ENCODE measurements at places on chromosomes 13 and 19.
A peak's percentile ranks its signal among the peaks of the same experiment; 100 is the strongest.

GRCh38 chr13:74695021-74695800, 561.0 kb upstream of the KLF12 start:
- no peak for DNase-seq

DNA sequence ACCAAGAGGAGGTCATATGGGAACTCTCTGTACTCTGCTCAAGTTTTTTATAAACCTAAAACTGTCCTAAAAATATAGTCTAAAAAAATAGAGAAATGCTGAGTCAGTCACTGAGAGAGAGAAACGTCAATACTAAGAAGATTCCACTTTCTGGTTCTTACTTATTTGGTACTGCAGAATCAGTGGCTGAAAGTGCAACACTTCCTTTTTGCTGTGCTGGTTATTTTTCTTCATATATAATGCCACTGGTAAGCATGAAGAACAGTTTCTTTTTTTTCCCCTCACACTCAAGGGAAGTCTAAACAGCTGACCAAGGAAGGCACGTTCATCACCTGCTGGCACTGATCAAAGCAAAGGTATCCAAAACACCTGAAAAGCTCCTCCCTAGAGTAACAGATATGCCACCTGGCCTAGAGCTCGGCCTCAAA, 44.3 kb upstream of the N4BP2L1 start:
- peak; percentile 83 for DNase-seq

DNA sequence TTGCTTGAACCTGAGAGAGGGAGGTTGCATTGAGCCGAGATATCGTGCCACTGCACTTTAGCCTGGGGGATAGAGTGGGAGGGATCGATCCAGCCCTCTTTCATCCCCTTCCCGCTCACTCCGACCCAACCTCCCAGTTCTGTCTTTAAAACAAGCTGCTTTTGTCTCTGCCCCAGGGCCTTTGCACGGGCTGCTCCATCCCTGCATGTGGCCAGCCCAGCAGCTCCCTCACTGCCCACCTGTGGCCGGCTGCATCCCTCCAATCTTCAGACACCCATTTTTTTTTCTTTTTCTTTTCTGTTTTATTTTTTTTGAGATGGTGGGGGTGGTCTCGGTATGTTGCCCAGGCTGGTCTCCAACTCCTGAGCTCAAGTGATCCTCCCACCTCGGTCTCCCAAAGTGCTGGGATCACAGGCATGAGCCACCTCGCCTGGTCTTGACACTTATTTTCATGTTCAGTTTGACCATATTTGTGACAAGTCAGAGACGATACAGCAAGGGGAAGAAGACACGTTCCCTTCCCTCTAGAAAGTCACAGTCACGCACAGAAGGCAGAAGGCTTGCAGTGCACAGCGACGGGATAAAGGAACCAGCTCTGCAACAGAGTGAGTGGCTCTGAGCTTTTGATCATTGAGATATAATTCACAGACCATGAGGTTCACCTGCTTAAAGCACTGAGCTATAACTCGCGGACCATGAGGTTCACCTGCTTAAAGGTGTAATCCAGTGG, 31.8 kb downstream of the EFNA2 start:
- DNase-seq: no peak

DNA sequence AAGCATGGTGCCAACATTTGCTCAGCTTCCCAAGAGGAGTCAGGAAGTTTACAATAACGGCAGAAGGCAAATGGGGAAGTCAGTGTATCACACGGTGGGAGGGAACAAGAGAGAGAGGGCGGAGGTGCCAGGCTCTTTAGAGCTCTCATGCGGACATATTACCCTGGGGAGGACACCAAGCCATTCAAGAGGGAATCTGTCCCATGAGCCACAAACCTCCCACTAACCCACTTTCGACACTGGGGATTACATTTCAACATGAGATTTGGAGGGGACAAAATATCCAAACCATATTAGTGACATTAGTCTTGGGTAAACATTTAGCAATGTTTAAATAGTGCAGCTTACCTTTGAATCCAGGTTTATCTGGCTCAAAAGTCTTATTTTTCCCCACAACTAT, 69.9 kb downstream of the SLAIN1 start:
- no peak for DNase-seq

- DNase-seq: no peak
These were observed 18.5 kb upstream of the GPR18 start for GRCh38 chr13:99276706-99277105.

DNA sequence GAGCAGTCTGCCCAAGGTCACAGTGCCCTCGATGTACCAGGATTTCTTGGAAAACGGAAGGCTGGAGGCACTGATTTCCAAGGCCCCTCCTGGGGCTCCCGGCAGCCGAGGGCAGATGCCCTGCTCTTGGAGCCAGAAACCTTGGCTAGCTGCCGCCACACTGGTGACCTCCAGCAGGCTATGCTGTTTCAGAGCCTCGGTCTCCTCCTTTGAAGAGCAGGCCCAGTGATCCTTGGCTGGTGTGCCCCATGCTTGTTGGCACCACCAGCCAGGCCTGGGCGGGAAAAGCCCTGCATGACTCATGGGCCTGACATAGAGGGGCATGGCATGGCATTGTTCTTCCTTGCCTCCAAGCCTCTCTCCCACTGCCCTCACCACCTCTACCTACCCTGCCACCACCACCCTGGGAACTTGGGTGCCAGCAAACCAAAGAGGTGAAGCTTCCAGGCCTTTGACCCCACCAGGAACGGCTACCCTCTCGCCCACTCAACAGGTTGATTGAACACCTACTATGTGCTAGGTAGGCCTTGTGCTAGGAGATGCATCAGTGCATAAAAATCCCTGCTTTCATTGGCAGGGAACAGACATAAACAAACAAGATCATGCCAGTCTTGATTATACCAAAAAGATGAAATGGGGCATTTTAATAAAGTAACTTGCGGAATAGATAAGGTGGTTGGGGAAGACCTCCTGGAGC, 1.6 kb upstream of the CLEC11A start:
- DNase-seq: peak; percentile 75

DNA sequence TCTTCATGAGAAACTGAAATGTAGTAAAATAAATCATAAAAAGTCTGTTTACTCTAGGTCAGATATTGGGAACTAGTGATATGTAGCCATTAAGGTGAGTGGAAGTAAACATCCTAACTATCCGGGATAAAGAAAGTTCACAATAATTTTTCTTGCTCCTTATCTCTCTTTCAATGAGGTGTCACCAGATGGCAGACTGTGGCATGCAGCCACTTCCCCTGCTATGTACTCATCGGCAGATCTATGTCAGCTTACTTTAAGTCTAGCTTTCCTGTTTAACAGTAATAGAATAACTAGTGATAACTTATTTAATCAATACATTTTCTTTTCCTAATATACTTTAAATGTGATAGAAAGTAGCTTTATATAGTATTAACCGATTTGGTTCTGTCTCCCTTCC, 181.9 kb downstream of the NDFIP2 start:
- DNase-seq: peak; percentile 6

GRCh38 chr19:46791944-46792343, 3.5 kb upstream of the SLC1A5 start:
- DNase-seq: no peak

- DNase-seq: no peak
These were observed at the start of gene CABP5 for GRCh38 chr19:48043675-48044258. CABP5 (minus strand) TSS chr19:48044079; CDS start chr19:48043922, 157 bp downstream.

DNA sequence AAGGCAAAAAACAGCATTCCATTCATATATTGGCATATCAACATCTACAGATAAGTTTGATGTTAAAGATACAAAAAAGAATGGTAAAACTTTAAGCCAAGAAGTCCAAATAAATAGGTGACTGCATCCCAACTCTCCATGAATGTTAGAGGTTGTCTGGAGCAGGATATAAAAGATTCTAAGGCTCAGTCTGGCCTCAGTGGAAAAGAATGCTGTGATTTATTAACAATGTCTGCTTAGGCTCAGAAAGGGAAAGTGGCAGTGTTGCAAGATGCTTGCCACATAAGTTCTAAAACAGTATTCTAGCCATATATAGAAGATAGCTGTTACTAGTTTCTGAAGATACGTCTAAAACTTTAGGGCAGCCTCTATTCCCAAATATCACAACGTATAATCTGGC, 179.8 kb upstream of the NBEA start:
- DNase-seq: no peak

DNA sequence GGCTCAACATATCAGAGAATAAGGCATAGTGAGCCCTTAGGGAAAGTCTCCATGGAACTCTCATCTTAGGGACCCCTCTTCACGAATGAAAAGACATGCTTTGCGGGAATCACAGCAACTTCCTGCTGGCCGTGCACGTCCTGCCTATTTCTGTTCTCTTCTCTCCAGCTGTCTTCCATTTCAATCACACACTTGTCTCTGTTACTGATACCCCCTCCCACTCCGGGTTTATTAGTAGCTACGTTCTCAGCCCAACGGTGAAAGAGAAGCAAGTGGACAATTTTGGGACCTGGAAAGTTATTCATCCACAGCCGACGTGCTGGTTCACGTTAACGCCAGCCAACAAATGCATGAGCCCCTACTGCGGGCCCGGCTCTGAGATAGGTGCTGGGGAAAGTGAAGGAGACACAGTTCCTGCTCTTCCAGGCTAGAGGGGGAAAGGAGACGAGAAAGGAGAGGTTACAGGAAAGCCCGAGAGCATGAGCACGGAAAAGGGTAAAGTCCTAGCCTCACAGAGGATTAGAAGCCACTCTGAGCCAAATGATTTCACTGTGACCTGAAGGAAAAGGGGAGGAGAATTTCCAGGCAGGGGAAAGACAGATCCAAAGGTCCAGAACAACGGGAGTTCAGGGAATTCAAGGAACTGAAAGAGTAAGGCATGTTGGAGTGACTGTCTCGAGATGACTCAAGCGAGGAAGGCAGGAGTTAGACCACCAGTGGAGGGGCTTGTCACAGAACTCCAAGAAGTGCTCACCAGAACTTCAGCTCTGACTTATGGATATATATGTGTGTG, 81.8 kb upstream of the CLDN10 start:
- no peak for DNase-seq

- DNase-seq: no peak
These were observed 24.6 kb downstream of the ZNF813 start for GRCh38 chr19:53492153-53492552.

DNA sequence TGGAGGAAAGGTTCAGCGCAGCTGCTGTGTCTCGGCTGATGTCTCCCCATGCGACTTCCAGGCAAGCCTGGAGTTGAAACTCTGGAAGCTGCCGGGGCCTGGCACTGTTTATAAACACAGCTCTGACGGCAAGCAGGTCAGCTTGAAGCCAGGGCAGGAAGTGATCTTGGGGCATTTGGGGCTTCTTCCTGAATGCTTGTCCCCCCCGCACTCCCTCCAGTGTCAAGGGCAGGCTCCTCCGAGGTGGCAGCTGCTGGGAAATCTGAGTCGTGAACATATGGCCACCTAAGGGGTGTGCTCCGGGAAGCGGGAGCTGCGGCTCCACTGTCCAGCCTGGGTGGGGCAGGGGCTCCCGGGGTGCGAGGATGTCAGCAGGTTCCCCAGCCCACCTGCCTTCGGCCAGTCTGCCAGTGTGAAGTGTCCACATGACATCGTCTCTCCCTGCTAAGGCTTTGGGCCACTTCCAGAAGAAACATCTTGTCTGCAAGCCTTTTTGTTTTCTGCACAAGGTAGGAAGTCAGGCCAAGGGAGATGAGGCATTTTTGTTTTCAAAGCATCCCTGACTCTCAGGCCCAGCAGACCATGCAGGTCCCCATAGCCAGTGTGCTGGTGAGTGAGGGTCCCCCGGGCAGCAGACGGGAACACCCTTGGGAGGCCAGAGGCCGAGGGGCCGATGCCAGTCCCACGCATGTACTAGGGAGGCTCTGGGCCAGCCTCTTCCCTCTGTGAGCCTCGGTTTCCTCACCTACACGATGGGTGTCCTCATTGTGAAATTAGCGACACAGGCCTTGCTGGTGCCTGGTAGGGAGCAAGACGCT, 2.7 kb downstream of the PIAS4 start:
- DNase-seq: no peak

GRCh38 chr19:54391589-54392061, 23.6 kb upstream of the TTYH1 start:
- DNase-seq: peak; percentile 43

GRCh38 chr19:41735071-41735600, 20.2 kb upstream of the CEACAM6 start:
- DNase-seq: no peak

- DNase-seq: no peak
These were observed 149.7 kb upstream of the ZNF536 start for GRCh38 chr19:30222428-30222873.

DNA sequence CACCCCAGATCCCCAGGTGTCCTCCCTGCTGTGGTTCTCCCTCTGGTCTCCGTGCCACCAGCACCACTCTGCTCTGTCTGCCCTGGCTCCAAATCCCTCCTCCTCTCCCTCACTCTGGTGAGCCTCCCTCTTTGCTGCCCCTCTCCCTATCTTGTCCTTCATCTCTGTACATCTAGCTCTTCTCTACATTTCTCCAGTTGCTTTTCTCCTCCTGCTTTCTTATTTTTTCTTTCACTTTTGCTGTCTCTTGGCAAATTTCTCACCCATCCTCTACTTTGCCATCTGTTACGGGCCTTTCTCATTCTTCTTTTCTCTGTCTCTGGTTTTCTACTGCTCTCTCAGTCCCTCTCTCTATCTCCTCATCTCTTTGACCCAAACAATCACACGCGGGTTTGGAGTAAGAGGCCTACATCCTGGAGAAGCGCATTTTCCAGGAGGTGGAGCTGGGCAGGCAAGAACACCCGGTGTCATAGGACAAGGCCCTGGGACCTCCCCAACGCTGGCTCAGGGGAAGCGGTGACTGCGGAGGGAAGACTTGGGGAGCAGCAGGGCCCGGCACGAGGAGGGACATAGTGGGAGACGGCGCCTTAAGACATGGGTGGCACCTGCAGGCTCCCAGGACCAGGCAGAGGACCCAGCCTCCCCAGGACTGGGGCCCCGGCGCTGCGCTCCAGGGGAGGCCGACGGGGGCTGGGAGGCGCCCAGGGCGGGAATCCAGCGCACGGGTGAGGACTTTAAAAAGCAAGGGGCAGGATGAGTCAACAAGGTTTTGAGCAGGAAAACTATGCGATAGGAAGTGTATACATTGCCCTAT, 9.9 kb downstream of the ZNF611 start:
- no peak for DNase-seq

DNA sequence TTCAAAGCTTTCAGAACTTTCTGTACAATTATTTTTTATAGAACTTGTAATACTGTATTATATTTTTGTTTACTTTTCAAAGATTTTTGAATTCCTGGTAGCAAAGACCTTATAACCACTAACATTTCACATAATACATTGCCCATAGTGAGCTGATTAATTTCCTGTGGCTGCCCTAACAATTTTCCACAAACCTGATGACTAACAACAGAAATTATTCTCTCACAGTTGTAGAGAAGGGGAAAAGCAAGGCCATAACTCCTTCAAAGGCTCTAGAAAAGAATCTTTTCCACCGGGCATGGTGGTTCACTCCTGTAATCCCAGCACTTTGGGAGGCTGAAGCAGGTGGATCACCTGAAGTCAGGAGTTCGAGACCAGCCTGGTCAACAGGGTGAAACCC, 19.1 kb downstream of the KLF12 start:
- DNase-seq: no peak

GRCh38 chr13:42322806-42323205, 50.9 kb downstream of the AKAP11 start:
- no peak for DNase-seq
